Cardiac fibroblast (primary cell): ENCODE measurements at places on chromosomes 5 and 9.

DNA sequence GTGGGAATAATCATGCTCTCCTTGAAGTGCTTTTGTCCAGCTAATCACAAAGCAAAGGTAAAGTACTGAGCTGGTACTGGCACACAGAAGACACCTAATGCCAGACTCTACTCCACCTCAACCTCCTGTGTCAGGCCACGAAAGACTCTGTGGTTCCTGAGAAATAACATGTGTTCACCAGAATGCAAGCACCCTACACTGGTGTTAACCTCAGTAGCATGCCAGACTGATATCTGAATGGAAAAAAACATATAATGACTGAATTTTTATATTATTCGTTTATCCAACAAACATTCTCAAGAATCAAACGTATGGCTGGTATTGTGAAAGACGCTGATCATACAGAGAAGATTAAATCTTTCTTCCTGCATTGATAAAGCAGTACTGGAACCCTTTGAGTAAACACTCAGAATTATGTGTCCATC is 97.1 kb upstream of the IFNE start:
- no peak for DNase-seq

- no peak for DNase-seq
Observed at GRCh38 chr9:137516144-137516917, 33.9 kb downstream of the PNPLA7 start.

- DNase-seq, result no peak
Observed at GRCh38 chr5:137733006-137733405, 2.9 kb downstream of the KLHL3 start.

- no peak for DNase-seq
Observed at GRCh38 chr5:142833517-142834449, 63.6 kb downstream of the ARHGAP26 start.

DNA sequence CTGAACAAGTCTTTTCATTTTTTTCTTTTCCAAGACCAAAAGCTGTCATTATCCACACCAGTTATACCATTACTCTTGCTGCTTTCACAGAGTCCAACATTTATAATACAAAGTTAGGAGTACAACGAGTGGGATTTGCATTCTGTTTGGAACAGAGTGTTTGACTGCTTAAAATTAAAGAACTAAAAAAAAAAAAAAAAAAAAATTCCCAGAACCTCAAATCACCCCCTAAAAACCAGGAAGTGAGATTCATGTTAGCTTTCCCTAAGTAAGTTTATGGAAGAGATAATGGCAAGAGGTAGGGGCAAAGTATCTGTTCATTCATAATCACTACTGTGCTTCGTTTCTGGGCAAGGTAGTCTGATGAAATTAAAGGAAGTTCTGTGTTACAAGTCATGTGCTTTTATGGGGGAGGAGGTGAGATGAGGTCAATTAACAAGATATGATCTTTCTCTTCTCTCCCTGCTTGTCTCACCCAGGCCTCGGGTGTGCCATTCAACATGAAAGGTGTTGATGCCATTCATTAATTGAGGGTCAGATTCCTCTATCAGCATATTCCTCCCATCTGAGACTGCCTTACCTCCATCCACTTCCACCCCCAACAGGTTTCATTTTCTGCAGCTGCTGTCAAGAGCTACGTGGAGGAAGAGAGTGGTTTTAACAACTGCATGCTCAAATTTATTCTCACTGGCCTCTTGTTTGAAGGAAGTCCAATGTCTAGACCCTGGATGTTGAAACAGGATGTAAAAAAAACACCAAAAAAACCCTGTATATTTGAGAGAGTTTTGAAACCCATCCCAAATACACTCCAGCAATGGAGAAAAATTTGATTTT is 58.1 kb downstream of the MARCHF3 start:
- peak; percentile 62 for DNase-seq

DNA sequence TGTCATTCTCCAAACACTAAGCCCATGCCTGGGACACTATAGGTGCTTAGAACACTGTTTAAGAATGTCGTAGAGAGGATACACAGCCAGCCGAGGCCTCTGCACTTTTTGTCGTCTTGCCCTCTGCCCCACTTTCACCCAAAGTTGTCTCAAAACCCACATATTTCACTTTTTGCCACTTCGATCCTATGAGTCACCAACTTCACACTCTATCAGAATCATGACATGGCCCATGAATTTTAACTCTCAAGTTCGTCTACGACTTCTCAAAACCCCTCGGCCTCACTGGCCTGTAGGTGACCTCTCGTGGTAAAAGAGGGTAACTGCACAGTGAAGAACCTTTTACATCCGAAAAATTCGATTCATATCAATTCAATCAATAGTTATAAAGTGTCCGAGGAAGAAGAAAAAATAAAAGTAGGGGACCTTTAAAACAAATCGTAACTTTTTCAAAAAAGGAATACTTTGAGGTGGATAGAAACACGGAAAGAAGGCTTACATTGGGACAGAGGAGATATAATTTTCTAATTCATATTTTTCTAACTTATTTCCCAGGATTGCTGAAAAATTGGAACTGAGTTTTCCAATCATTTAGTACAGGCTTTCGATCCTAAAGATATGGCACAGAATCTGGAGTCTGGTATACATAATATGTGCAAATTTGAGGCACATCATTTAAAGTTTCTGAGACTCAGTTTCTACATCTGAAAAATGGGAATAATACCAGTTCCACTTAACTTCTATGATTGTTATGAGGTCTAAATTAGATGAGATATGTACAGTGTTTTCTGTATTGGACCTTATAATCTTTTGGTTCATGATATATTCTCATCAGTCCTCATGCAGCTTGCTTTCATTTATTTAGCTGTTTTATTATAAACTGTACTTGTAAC is 122.6 kb downstream of the APBA1 start:
- DNase-seq, result peak; percentile 65

DNA sequence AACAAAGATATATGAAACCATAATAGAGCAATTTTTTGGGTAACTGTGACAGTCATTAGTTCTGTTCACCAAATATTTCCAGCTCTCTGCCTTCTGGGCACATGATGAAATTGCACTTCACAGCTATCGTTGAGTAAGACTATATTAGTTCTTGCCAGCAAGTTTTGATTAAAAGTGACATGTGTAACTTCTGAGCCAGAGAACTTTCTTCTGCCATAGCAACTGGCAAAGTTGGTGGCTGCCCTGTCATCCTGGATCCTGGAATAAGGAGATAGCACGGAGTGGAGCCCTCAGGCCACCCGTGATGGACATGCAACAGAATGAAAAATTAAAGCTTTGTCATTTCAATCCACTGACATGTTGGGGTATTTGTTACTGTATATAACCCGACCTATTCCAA is 194.4 kb upstream of the VCAN start:
- peak; percentile 12 for DNase-seq

DNA sequence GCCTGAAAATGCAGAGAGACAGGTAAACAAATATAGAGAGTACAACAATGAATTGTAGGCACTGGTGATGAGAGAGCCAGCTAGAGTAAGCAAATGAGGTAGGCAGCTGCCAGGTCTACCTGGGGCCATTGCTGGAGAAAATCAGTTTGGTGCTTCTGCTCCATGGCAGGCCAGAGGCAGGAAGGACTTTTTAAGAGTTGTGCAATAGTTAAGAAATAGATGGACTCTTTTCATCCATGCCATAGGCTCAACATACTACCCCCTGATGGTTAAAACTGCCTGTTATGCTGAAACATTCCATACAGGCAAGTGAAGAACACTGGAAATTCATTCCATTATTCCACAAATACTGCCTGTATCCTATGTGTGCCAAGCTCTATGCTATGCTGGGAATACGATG is 86.5 kb upstream of the CCDC112 start:
- no peak for DNase-seq

DNA sequence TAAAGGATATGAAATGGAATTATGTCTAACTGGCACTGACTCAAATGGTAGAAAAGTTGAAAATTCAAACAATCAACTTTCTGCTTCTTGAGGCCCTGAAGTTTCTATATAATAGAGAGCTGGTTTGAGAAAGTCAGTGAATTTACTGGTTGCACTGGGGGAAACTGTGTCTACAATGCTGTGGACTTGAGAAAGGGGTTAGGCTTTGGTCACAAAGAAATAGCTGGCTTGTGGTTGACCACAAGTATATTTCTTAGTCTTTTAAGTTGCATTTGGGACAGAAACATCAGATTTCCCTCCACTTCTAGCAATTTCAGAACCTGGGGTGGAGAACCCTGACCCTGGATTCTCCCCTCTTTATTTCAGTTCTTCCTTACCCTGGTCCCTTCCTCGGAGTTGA is 192.6 kb upstream of the ACTBL2 start:
- DNase-seq, result no peak

DNA sequence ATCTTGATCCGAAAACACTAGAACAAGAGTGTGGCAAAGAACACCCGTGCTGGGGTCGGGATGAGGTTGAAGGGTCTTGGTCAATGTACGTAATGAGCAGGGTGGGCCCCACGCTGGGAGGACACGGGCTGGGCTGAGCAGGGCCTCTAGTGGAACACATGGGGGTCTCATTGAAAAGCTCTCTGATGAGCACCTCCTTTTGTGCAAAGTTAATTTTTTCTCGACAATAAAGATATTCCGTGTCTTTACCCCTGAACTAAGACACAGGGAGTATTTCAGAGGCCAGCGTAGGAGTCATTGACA is 8.0 kb downstream of the UCK1 start:
- no peak for DNase-seq

DNA sequence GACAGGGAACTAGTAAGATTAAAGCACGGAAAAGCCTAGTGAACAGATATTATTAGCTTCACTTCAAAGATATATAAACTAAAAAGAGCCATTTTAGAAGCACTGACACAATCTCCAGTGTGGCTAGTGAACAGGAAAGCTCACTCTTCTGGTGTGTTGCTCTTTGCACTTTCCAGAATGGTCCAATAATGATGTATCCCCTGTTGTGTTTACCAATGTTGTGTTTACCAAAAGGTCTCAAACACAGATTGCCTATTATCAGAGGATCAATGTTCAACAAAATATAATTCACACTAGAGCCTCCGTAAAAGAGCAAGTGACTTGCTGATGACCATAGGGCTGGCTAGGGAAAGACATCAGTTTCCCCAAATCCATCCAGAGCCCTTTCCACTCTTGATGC is 11.6 kb downstream of the KLHL3 start:
- DNase-seq, result no peak

DNA sequence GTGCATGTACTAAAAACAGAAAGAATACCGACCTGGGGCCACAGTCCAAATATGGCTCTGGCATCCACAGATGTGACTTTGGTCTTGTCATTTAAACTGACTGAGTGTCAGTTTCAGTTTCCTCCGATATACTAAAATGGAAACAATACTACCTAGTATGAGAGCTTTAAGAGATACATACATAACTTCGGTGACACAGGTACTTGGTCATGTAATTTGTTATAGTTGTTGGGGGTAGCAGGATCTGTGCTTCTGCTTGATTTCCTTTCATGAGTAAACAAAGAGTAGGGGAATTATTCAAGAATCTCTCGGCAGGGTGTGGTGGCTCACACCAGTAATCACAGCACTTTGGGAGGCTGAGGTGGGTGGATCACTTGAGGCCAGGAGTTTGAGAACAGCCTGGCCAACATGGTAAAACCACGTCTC is 32.1 kb downstream of the MTMR12 start:
- no peak for DNase-seq

GRCh38 chr9:130500340-130501180 is 55.8 kb downstream of the ASS1 start:
- DNase-seq, result no peak

GRCh38 chr9:112546149-112547012 is 59.8 kb downstream of the KIAA1958 start:
- peak; percentile 24 for DNase-seq

- DNase-seq, result peak; percentile 15
Observed at GRCh38 chr5:71974165-71974564, 133.1 kb upstream of the MAP1B start.

DNA sequence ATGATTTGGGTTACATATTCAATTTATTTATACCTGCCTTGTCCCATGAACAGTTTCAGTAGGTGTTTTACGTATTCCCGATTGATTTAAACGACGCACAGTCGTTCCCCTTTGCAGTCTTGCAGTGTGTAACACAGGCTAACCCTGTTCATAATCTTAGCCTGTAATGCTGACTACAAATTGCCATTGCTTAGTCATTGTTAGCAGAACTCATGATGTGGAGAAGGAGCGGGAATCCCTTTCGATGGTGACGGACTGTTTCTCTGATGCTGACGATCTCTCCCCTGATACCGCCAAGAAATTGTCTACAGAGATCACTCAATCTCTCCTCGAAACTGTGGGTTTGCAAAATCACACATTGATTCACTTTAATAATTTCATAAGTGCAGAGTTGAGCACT is 93.2 kb downstream of the MRPL36 start:
- no peak for DNase-seq

DNA sequence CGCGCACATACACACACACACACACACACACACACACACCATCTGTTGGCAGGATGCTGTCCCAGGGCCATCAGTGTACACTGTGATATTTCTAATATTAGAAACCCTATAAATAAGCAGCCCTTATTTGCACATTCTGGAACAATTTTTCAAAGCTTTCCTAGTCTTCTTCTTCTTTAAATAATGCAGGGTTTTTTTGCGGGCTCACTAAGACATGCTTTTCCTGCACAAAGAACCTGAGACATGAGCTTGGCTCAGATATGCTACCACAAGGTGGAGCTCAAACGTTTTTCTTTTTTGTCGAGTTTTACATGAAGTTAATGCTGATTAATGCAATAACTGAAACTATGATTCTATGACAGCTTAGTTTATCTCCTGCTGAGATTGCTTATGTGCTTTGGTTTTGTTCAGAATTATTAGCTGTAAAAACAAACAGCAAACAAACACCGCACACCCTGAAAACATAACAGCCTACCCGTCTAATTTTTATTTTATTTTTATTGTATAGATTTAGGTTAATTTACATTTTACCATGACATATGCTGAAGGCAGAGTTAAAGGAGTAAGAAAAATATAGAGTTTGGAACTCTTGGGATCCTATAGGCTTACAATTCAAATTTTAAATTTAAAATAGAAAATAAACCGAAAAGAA is 95.8 kb downstream of the ALDH1A1 start:
- DNase-seq, result peak; percentile 86

- DNase-seq, result peak; percentile 36
Observed at GRCh38 chr9:86353655-86354010, 577 bp downstream of the TUT7 start.

GRCh38 chr5:26492906-26493459 is 545.4 kb downstream of the CDH9 start:
- no peak for DNase-seq

GRCh38 chr5:52342361-52342760 is 445.4 kb upstream of the ITGA1 start:
- DNase-seq, result no peak
